NCI-H1092 treated with DMSO at 0.1 percent for 48 hours (cell line): ENCODE measurements at places on chromosomes 2 and 18.
A peak's percentile ranks its signal among the peaks of the same experiment; 100 is the strongest.

DNA sequence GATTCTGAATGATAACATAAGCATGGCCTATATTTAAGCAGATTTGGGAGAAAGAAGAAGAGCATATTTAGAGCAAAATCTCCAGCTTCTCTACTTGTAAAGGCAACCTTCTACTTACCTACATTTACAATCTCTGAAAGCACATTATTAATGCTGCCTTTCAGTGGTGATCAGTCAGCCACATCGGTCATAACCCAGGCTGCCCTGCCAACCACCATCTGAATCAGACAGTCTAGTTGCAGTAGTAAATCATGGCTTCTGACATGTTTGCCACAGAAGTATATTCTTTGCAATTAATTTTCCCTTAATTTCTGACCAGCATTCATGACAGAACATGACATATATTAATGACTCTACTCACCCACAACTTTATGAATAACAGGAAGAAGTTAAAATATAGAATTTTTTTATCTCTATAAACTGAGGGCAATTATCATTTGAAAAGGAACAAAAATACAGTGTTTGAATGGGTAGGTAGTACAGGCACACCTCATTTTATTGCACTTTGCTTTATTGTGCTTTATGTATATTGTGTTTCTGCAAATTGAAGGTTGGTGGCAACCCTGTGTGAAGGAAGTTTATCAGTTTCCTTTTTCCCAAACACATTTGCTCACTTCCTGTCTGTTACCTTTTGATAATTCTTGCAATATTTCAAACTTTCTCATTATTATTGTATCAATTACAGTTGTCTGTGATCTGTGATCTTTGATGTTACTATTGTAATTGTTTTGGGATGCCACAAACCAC is 531.6 kb upstream of the CHAC2 start:
- DNase-seq: no peak

DNA sequence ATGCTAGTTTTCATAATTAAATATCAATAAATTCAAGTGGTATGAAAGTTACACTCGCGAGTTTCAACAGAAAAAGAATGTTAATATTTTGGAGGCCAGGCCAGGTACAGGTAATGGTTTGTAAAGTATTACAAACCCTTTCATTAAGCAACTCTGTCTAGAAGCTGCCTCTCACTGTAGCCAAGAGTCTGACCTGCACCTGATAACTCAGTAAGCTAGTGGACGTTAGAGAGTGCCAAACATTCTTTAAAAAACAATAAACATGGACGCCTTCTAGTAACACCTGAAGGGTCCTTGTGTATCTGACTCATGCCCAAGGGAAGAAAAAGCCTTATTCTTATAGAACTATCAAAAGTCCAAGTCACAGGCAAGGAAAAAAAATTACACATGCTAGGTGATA is 70.2 kb downstream of the MBD2 start:
- DNase-seq: no peak

GRCh38 chr2:231894566-231895380 is 31.4 kb downstream of the NPPC start:
- no peak for DNase-seq

- no peak for DNase-seq
These were observed 19.2 kb downstream of the SH3RF3 start for GRCh38 chr2:109148117-109148746.

DNA sequence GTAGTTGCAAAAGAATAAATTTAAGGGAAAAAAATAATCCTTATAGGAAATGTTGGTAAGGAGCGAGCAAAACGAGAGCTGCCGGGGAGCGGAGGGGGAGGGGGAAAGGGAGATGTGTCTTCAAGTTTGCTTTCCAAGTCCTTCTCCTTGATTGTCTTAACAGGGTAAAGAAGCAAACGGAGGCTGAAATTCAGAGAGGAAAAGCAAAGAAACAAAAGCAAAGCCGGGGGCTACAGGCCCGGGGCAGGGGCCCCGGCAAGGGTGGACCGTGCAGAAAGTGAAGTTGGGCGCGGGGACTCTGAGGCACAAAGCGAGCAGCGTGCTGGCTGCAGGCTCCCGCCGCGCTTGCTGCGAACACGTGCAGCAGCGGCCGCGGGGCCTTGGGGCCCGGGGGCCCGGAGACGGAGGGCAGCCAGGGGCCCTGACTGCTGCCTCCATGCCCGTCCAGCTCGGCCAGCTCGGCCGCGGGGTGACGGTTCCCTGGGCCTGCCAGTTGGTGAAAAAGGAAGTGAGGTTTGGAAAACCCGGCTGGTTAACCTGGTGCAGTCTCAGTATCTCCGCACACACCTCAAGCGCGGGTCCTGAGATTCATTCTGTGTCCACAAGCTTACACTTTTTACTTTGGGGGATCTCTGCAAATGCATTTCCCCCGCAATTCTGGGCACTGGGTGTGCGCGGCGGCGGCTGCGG is 4.1 kb downstream of the BCL11A start:
- peak; percentile 66 for DNase-seq
